Cortex of kidney (tissue), 1 donor: ENCODE measurements at places on chromosomes 3 and 15.

DNA sequence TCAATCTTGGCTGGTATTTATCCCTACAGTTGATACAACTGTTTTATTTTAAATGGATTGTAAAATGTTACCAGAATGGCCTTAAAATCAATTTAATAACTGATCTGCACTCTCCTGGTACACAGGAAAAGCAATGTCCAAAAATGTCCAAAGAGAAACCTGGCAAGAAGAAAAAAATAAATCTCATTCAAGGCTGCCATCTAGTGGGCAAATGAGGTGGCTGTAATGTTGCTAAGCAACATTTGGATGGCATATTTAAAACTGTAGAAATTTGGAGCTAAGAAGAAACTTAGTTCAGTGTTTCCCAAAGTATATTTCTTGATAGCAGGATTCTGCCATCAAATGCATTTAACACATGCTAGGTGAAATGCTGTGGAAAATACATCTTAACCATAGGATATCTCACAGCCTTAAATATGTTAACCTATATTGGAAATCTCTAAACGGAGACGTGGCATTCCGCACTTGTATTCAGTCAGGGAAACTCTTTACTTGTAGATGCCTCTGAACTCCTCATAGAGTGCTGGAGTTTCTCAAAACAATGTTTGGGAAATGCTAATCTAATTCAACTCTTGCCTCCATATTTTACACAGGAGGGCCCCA lies 216.8 kb downstream of the ERC2 start:
- DNase-seq = no peak

GRCh38 chr15:42193383-42193782 lies 14.7 kb downstream of the VPS39 start:
- no peak for DNase-seq

DNA sequence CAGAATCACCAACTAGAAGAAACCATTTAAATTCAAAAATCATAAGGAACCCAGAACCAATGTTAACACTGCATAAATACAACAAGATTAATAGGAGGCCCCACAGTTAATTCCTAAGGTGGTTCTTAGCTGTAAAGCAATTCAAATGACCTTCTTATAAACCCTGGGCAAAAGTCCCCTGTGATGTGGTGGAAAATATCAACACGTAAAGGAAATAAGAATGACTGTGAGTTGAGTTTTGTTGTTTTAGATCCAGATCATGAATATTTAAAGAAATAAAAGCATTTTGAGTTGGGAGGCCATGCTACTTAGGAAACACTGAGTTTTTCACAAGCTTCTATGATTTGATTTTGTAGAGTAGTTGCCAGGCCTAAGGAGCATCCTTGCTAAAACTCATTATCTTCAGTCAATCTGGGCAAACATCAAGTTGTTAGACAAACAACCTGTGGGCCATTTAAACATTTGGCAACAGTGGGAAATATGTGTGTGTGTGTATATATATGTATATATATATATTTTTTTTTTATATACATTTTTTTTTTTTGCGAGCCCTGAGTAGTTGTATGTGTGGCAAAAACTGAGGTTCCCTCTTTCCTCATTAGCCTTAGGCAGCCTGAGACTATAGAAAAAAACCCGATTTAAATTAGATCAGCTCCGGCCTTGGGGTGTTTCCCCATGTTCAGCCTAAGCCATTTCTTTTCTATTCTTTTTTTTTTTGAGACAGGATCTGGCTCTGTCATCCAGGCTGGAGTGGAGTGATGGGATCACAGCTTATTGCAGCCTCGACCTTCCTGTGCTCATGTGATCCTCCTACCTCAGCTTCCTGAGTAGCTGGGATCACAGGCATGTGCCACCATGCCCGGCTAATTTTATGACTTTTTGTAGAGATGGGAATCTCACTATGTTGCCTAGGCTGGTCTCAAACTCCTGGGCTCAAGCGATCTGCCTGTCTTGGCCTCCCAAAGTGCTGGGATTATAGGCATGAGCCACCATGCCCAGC lies 8.0 kb upstream of the PXK start:
- DNase-seq = no peak

- no peak for DNase-seq
Observed at GRCh38 chr3:125013095-125013494, 42.7 kb downstream of the HEG1 start.

DNA sequence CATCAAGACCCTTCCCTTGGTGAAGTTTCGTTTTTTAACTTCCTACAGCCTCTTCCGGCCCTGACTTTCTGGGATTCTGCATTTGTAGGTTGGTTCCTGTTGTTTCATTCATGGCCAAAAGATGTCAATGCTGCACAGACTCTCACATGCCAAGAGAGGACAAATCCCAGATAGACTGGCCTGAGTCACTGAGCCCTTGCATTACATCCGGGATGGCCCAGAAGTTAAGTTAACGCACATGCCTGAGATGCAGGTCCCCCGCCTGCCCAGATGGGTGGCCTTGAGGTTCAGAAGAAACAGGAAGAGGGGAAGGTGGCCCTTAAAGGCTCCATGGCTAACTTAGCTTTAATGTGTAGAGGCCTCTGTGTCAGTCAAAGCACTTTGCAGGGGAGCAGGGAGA lies 51.6 kb upstream of the SRGAP3 start:
- DNase-seq = no peak

- DNase-seq = no peak
Observed at GRCh38 chr15:44193651-44194322, 1.3 kb downstream of the FRMD5 start.
